ENCODE measurements at places on chromosomes 6 and 20.

DNA sequence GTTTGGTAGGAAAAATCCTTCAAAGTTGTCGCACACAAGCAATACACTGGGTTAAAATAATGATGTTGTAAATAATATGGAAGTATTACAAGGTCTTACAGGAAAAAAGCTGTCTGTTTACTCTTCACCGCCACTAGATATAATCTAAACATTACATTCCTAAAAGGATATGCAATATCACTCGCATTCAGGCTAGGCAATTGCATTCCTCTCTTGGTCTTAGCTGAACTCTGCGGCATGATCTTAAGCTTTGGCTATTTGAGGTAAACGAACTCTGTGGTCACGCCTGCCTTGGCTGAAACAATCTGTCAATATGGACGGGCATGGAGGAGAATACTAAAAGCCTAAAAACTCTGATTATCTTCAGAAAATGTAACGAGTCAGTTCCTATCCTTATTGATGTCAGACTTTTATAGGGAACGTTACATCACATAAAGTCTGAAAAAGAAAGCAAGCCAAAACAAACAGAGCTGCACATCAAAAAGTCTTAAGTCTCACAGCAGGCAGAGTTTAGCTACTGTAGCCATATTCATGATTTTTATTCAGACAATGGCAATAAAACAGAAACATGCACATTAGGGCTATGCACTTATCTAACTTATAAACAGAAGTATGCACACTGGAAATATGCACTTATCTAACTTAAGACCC lies 30.8 kb upstream of the FILIP1 start:
- DNase-seq = no peak

- DNase-seq = no peak
Measured at GRCh38 chr6:52591832-52592231, 15.0 kb upstream of the TRAM2 start.

GRCh38 chr20:8152183-8152582 lies 20.1 kb downstream of the PLCB1 start:
- no peak for DNase-seq

GRCh38 chr6:18545726-18546125 lies 158.6 kb downstream of the RNF144B start:
- no peak for DNase-seq

DNA sequence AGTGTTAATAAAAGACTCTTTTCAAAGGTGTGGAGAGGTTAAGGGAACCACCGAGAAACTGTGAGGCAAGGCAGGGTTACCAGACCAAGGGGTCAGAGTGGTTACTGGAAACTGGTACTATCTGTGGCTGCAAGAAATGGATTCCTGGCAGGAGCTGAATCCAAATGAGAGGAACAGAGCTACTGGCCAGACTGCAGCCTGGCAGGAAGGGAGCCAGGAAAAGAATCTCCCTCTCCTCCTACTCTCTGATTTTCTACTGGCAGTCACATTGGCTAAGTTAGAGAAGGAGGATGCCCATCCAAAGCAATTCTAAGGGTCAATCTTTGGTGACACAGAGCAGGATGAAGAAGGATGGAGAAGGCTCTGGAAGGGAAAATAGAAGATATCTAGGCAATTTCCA lies 211.5 kb downstream of the GRM1 start:
- DNase-seq = no peak

- no peak for DNase-seq
Measured at GRCh38 chr6:123668965-123669591, 32.3 kb upstream of the TRDN start.

- no peak for DNase-seq
Measured at GRCh38 chr6:46948699-46949098, 27.0 kb upstream of the ADGRF5 start.

DNA sequence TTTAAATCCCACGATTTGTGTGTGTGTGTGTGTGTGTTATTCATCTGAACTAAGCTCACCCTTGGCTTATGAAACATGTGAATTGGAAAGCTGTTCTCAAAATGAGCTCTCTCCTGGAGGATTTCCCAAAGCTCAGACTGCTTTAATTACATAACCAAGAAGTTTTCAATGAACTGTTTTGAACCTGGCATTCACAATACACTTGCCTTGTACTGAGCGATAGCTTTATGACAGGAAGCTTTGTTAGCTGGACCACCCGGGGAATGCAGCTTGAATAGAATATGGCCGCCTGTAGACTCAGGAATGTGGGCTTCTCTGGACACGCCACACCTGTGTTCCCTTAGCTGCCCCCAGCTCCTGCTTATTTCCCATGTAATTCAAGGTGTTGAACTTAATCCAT lies 71.4 kb upstream of the PREP start:
- no peak for DNase-seq

GRCh38 chr6:119148825-119149525 lies 70.5 kb upstream of the FAM184A start:
- no peak for DNase-seq

- no peak for DNase-seq
Measured at GRCh38 chr6:125781314-125781868, 9.4 kb upstream of the NCOA7 start.

DNA sequence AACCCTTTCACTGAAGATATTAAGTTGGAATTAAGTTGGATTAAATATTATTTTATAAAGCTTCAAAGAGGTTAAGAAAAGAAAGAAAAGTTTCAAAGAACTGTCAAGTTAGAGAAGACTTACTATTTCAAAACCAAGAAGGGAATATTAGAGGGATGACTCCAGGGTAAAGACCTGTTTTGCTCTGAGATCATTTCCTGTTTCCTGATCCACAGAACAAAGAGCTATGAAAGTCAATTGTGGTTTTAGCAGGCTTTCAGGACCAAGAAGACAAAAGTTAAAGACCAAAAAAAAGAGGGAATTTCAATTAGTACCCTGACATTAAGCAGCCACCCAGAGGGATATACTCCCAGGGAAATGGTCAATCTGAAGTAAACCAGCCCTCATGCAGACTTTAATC lies 19.4 kb downstream of the ESF1 start:
- no peak for DNase-seq

GRCh38 chr20:59850018-59850641 lies 83.3 kb downstream of the SYCP2 start:
- no peak for DNase-seq

- DNase-seq = no peak
Measured at GRCh38 chr6:27838945-27839625, 73.1 kb downstream of the OR2B2 start.

DNA sequence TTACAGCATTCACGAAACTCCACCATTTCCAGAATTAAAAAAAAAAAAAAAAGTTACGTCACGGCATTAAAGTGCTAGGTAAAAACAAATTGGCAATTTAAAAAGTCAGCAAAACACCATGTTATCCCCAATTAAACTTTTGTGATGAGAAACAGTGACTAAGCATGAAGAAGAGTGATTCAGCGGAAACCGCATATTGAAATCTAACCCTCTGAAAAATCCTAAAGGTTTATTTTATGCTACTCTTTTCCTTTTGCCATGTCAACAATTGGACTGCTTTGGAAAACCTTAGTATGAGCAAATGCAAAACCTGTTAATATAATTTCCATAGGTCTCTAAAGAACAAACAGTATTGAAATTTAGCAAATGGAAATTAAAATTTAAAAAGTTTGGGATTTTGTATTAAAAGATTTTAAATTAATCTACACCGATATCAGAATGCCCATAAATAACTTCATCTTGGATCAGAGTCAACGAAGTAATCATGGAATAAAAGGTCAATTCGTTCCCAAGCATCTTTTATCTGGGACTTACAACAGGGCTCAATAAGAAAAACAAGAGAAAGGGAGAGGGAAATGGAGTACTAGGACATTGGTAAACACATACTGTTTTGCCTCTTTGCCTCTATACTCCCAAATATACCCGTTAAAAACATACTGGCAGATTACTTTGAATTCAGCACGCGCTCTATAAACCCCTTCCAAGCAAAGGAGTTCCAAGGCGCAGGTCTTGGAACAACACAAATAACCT lies 1.1 kb downstream of the FBXO30 start:
- DNase-seq = no peak

DNA sequence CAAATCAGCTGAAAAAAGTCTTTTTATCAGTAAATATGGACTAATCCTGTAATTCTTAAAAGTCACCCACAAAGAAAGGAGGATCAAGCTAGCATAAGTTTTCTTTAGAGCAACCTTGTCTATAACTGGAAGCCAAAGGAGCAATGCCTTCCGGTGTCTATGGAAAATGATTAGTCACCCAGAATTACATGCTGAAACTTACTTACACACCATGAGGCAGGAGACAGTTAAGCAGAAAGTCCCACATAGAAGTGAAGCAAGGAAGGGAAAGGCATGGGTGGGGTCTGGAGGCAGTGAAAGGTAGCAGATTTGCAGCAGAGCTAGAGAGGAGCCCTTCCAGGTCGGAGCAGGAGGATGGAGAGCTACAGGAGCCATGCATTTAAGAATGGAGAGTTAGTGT lies 153.7 kb upstream of the RIPOR2 start:
- DNase-seq = no peak

- no peak for DNase-seq
Measured at GRCh38 chr6:169984181-169985120, 233.0 kb downstream of the ERMARD start.

DNA sequence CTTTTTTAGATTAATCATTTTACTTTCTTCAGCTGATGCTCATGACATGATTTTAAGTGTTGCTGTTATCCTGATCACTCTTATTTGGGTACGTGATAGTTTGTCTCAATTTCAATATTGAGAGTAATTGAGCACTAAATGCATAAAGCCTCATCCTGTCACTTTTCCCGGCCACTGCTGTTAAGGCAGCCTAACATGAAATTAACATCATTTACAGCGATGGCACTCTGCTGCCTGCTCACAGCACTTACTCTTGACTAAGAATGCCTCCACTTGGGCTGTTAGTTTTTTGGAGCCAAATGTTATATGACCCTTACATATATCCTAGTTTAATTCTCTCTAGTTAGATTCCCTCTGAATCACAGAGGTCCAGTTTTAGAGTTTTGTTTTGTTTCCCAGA lies 107.3 kb downstream of the SLX4IP start:
- DNase-seq = no peak

DNA sequence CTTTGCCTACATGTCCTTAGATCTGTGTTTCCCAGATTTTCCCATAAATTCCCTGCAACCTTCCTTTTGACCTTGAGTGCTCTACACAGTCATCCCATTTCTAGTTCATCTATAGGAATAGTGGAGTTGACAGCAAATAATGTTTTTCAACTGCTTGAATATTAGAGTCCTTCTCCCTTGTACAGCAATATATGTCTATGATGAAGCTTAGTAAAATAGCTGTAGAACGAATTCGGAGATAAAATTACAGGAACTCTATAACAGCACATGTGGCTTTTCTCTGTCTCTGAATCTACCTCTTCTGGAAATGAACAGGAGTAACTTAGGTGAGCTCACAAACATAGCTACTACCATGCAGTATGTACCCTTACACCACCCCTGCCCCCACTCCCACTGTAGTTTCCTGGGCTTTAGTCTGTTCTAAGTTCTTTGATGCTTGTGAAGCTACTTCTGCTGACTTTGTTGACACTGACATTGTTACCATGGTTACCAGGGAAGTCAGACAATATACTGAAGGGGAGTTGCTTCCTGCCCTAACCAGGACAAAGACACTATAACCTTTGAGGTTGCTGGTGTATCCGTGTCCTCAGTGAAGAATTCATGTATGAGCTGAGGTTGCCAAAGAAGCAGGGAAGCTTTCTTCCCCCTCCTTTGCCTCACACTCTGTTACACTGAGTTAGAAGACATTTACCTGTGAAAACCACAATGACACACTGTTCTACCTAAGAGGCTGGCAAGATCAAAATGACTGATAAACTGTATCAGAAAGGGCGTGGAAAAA lies 35.8 kb upstream of the SHLD1 start:
- no peak for DNase-seq

DNA sequence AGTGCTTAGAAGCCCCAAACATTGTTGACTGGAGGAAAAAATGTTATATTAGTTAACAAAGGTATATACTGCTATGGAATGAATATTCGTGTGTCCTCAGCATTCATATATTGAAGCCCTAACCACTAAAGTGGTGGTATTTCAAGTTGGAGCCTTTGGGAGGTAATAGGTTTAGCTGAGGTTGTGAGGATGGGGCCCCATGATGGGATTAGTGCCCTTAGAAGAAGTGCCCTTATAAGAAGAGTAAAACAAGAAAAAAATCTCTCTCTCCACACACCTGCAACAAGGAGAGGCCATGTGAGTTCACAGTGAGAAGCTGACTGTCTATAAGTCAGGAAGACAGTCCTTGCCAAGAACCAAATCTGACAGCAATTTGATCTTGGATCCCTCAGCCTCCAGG lies 761.7 kb upstream of the FLRT3 start:
- DNase-seq = no peak

- DNase-seq = no peak
Measured at GRCh38 chr6:87789198-87789899, 87.3 kb upstream of the AKIRIN2 start.

GRCh38 chr20:49863666-49864065 lies 51.0 kb downstream of the SLC9A8 start:
- no peak for DNase-seq

- no peak for DNase-seq
Measured at GRCh38 chr6:41702089-41702745, 33.2 kb downstream of the TFEB start.

- DNase-seq = no peak
Measured at GRCh38 chr20:48467622-48468021, 360.2 kb downstream of the PREX1 start.

GRCh38 chr6:134309227-134309626 lies 8.7 kb downstream of the SGK1 start:
- no peak for DNase-seq

DNA sequence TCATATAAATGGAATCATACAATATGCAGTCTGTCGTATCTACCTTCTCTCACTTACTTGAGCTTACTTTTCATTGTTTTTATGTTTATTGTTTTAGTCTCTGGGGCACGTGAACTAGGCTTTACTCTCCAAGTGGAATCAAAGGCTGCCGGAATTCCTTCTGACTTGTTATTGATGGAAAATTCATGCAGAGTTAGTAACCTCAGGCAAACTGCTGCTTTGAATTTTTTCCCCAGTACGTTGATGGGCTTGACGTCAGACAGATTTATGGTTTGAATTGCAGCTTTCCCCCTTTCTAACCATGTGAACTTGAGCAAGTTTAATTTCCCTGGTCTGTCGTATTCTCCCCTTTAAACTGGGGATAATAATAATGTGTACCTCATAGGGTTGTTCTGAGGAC lies 68.6 kb downstream of the ZDHHC14 start:
- DNase-seq = no peak

GRCh38 chr6:71204741-71205140 lies 83.9 kb upstream of the OGFRL1 start:
- DNase-seq = no peak

GRCh38 chr20:44701118-44701857 lies 13.9 kb upstream of the CCN5 start:
- DNase-seq = no peak

GRCh38 chr6:97023982-97024381 lies 99.5 kb downstream of the KLHL32 start:
- no peak for DNase-seq

DNA sequence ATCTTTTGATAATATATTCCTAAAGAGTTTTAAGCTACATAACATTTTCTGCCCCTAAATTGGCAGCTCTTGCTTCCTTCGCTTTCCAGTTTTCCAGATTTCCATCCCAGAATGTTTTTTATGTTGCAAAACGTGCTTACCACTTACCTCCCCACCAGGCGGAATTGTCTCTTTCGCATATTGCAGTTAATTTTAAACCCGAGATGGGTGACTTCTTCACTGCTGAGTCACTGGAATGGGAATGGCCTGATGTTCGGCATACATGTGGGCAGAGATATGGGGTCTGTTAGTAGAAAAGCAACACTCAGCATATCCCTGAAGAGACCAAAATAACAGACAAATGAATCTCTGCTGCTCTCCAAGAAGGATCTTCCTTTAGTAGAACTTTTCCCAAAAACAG lies 491.2 kb downstream of the PREX1 start:
- DNase-seq = no peak
